RWPE2 (cell line): ENCODE measurements at places on chromosomes 13 and 19.

DNA sequence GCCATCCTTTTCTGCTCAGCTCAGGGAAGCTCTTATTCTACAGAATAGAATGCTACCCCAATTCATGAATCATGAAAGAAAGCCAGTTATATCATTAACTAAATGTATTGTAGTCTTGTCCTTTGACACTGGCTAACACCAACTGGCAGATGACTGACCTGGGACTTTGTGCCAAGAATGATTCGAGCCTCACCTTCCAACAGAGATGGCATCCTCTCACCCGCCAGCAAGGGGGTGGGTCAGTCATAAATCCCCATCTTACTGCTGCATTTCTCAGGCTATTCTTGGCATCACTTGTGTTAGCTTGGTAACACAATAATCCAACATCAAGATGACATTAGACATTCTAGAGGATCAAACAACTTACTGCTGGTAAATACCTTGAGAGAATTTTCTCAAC lies 1239.8 kb upstream of the MIR17HG start:
- H3K4me1 ChIP-seq = peaks cover 3% of the 10 kb centered on the region
- DNase-seq = no peak
- no peaks in the 10 kb centered on the region for H3K36me3 ChIP-seq
- no peak overlapping the region for H3K27ac ChIP-seq

GRCh38 chr19:9205501-9206113 lies 13.8 kb downstream of the OR7D4 start:
- peak overlapping the region; percentile 8 for H3K4me3 ChIP-seq
- H3K27ac ChIP-seq = no peak overlapping the region
- H3K36me3 ChIP-seq = no peaks in the 10 kb centered on the region

GRCh38 chr19:45939792-45940514 lies 25.4 kb upstream of the NANOS2 start:
- H3K36me3 ChIP-seq = no peaks in the 10 kb centered on the region
- H3K4me1 ChIP-seq = no peaks in the 10 kb centered on the region
- no peaks in the 10 kb centered on the region for H3K27me3 ChIP-seq
- no peak overlapping the region for H3K27ac ChIP-seq
- H3K4me3 ChIP-seq = no peak overlapping the region

DNA sequence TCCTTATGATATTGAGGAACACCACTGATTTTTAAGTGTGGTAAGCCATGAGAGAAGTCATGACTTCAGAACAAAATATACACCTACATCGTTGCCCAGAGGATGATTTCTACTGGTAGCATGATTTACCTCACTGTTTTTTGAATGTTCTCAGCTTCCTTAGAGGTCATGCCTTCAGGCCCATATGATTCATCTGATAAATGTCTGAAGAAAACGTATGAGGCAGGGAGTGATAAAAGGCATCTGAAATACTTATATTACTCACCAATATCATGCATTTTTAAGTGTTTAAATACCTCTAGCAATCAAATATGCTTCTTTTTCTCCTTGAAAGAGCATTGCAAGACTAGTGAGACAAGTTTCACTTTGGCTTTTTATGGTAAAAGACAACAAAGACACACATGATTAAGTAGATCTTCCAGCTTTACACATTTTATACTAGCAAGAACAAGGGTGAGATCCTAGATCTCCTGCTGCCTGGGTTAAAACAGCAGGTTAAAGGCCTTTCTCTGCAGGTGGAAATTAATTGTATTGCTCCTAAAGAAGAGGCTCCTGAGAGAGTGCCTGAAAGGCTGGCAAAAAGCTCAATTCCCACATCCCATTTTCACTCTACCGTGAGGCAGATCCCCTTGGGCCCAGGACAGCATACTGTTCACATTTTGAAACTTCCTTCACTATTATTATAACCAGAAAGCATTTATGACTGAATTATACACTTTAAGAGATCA lies 432.4 kb downstream of the SLITRK1 start:
- peaks cover 23% of the 10 kb centered on the region for H3K4me1 ChIP-seq

- no peak overlapping the region for H3K4me3 ChIP-seq
- H3K36me3 ChIP-seq = no peaks in the 10 kb centered on the region
- no peak for DNase-seq
These were observed 140.5 kb downstream of the FGF14 start for GRCh38 chr13:102261316-102261715.

- H3K4me3 ChIP-seq = no peak overlapping the region
- H3K36me3 ChIP-seq = no peaks in the 10 kb centered on the region
- no peaks in the 10 kb centered on the region for H3K27me3 ChIP-seq
- no peaks in the 10 kb centered on the region for H3K4me1 ChIP-seq
- DNase-seq = peak; percentile 6
These were observed 15.3 kb downstream of the DYRK1B start for GRCh38 chr19:39818626-39819097.

GRCh38 chr13:93903909-93904308 lies 575.6 kb downstream of the DCT start:
- DNase-seq = no peak
- H3K4me1 ChIP-seq = no peaks in the 10 kb centered on the region
- no peaks in the 10 kb centered on the region for H3K36me3 ChIP-seq
- H3K27ac ChIP-seq = no peak overlapping the region
- no peak overlapping the region for H3K4me3 ChIP-seq

- H3K4me1 ChIP-seq = no peaks in the 10 kb centered on the region
- peaks cover 8% of the 10 kb centered on the region for H3K27me3 ChIP-seq
- no peak overlapping the region for H3K27ac ChIP-seq
- no peaks in the 10 kb centered on the region for H3K36me3 ChIP-seq
- H3K4me3 ChIP-seq = no peak overlapping the region
These were observed 122.3 kb downstream of the URI1 start for GRCh38 chr19:30064348-30064699.

- no peak for DNase-seq
- no peaks in the 10 kb centered on the region for H3K36me3 ChIP-seq
- H3K27ac ChIP-seq = no peak overlapping the region
- H3K4me3 ChIP-seq = no peak overlapping the region
- H3K4me1 ChIP-seq = no peaks in the 10 kb centered on the region
These were observed 296.0 kb downstream of the OLFM4 start for GRCh38 chr13:53324656-53325055.

GRCh38 chr13:23770973-23771372 lies 118.2 kb downstream of the MIPEP start:
- H3K27ac ChIP-seq = peak overlapping the region; percentile 59
- DNase-seq = no peak
- H3K27me3 ChIP-seq = no peaks in the 10 kb centered on the region
- no peak overlapping the region for H3K4me3 ChIP-seq
- H3K36me3 ChIP-seq = no peaks in the 10 kb centered on the region
- H3K4me1 ChIP-seq = peaks cover 18% of the 10 kb centered on the region

GRCh38 chr19:31943778-31944177 lies 401.6 kb upstream of the ZNF507 start:
- DNase-seq = no peak
- H3K4me1 ChIP-seq = no peaks in the 10 kb centered on the region
- H3K27me3 ChIP-seq = peaks cover 25% of the 10 kb centered on the region
- H3K27ac ChIP-seq = no peak overlapping the region

GRCh38 chr13:52104624-52105023 lies 24.2 kb downstream of the NEK5 start:
- no peak overlapping the region for H3K4me3 ChIP-seq
- DNase-seq = no peak
- H3K36me3 ChIP-seq = no peaks in the 10 kb centered on the region
